ENCODE measurements at places on chromosomes 2 and 18.

- no peak for DNase-seq
These were observed 184.0 kb downstream of the SEPTIN10 start for GRCh38 chr2:109429567-109430328.

GRCh38 chr2:102442967-102443828 lies 20.2 kb downstream of the IL18RAP start:
- DNase-seq: peak; percentile 17

- no peak for DNase-seq
These were observed 67.0 kb downstream of the MAP4K3 start for GRCh38 chr2:39370101-39370500.

GRCh38 chr18:427005-427404 lies 73.5 kb downstream of the COLEC12 start:
- peak; percentile 44 for DNase-seq

DNA sequence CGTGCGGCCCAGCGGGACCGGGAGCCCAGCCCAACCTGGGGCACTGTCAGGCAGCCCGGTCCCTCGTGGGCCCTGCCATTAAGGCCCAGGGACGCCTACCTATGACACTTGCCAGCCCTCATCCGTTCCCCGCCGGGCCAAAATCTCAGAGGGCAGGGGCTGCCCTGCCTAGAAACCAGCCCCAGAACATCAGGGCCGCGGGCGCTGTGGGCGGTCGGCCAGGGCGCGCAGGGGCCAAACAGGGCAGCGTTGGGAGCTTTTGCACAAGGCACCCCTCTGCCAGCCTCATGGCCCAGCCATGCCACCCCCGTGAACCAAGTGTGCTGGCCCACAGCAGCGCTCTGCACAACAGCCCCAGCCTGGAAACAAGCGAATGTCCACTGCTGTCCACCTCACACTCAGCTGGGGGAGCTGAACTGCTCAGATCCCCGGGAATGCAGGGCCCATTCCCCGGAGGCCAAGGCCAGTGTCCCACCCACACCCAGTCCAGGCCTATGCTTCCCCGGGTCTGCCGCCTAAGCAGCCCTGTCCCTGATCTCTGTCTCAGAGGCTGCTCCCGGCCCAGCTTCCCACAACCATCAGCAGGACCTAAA lies 3.5 kb upstream of the NEURL3 start:
- DNase-seq: no peak

DNA sequence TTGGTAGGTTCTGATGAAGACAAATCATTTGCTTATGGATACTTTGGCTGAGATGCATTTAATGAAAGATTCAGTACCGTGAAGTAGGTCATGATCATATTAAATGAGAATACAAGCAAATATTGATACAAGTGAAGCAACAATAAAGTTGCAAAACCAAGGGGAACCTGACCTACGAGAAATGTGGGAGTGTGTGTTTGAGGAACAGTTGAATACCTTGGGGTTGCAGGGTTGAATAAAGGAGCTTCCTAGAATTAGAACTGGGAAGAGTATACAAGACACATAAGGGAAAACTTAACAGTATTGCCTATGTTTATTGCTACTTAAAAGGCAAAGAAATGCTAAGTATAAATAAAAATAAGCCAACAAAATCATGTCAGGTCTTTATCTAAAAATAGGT lies 702.9 kb downstream of the ERBB4 start:
- DNase-seq: no peak

- DNase-seq: no peak
These were observed 78.4 kb downstream of the TMEM247 start for GRCh38 chr2:46557788-46558187.

DNA sequence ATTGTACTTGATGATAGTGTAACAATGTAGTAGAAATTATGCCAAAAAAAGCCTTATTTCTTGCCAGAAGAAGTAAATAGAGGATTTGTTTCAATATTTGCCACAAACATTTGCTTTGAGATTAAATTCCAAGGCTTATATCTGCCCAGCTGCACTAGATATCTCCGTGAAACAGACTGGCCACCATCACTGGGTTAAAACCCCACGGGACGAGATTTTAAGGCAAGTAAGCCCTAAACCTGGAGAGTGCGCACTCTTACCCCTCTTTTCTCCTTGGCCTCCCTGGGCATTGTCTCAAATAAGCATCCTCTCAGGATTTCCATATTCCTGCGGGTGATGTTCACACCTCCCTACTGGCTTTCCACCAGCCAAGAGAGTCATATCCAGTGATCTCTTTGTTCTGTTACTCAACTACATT lies 334.4 kb downstream of the AGPS start:
- DNase-seq: no peak

GRCh38 chr18:55264108-55264507 lies 304.8 kb upstream of the CCDC68 start:
- no peak for DNase-seq

DNA sequence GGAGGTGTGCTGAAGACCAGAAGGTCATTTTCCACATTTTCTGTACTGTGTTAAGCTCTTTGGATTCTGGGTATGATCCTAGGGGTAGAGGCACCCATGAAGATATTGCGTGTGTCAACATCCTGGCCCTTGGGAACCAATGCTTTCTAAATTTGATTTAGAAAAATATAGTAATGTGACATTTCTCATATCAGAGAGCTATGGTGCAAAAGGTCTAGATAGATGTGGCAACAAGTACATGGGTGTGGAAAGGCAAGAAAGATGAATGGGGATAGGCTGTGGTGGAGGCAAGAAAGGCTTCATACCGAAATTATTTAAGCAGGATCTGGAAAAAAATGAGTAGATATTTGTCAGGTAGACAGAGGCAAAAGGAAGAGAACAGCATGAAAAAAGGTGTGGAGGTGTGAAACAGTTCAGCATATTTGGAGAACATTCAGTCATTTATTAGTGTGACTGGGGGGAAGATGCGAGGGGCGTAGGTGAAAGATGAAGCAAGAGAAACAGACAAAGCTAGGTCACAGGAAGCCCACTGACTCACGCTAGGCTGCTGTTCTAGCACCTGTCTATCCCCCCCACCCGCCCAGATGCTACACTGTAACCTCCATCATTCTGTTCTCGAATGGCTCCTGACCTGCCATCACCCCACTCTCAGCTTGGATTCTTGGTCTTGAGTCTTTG lies 11.7 kb downstream of the DOK1 start:
- no peak for DNase-seq

DNA sequence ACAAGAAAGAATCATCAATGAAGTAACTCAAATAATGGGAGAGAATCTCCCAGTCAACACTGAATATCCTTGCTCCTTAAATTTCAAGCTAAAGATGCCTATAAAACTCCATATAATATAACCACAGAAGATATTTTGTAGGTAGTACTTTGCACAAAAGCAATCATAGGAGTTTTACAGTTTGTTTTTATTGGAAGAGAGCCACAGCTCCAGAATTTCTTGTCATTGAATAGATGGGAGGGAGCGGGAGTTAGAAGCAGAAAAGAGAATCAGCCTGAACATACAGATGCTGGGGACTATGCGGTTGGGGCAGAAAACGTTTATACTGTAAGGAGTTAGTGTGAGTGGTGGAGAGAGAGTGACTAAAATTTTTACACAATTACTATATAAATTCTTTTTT lies 18.3 kb upstream of the SMAD4 start:
- DNase-seq: no peak

DNA sequence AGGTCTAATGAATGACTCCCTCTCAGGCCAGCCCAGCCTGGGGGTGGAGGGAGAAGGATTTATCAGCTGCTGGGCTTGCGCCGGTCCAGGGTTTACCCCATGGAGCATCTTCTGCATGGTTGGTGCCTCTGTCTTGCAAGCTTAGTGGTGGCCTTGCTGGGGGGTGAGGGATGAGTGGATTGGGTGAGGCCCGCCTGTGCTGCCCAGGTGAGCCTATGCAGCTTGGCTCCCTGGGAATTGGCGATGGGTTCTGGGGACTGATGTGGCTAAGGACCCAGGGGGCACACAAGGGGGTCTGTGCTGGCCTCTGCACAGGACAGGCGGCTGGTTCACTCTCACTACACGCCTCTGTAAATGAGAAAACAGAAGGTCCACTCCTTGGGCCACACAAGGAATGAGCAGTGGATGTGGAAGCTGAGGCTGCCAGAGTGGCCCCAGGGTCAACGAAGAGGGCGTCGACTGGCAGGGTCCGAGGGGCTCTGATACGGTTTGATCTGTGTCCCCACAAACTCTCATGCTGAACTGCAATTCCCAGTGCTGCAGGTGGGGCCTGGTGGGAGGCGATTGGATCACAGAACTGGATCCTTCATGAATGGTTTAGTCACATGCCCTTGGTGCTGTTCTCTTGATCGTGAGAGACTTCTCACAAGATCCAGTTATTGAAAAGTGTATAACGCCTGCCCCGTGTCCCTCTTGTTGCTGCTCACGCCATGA lies 151.6 kb upstream of the HDAC4 start:
- no peak for DNase-seq

GRCh38 chr18:3452750-3453539 lies 3.0 kb downstream of the TGIF1 start:
- no peak for DNase-seq

DNA sequence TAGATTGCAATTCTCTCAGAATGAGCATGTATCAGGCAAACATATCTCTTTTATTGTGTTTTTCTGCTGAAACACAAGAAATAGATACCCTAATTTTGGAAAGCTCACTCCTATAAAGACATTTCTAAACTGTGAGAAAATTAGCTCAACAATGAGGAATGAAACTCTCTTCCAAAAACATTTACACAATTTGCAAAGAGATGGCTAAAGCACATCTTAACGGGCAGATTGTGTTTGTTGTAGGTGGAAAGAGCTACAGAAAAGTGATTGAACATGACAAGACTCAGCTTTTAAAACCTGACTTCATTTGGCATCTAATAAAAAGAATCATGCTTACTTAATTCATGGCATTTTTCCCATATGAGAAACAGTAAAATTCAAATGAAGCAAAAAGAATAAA lies 175.0 kb upstream of the SLC39A10 start:
- no peak for DNase-seq

DNA sequence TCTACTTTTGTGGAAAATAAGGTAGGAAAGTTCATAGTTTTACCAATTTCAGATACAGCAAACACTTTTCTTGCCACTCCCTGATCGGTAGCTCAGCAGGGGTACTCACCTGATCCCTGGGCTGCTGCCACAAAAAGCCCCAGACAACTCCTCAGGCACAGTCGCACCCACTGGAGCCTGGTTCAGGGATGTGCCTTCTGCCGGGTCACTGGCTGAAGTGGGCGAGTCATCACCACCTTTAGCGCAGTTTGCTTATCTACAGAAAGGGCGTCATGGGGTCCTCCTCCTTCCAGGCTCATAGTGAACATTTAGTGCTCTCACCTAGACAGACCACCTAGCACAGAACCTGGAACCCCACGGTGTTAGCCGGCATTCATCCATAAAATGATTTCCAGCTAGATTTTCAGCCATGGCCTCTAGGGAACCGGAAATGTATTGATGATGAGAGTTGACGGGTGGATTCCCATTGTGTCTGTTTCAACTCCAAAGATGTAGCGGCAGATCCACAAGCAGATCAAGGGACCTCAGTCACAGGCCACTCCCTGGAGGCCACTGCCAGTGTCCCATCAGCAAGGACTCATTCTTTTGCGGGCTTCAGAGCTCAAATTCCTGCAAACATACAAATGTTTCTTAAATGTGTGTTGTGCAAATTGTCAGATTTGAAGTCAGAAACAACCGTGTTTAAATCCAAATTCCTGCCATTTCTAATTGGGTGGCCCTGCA lies 408.4 kb upstream of the SALL3 start:
- DNase-seq: no peak

All from AG08395 (cell line).